Activated CD4-positive, alpha-beta T cell treated with anti-CD3 and anti-CD28 coated beads, Interleukin-2, Interleukin-6, amounts not matched to agents 100 ng/mL and 50 ng/mL, durations not matched to agents 16 hours and 8 hours (primary cell): ENCODE measurements at places on chromosomes 6 and 20.
A peak's percentile ranks its signal among the peaks of the same experiment; 100 is the strongest.

- DNase-seq = no peak
Measured at GRCh38 chr6:38476141-38476540, 163.6 kb downstream of the BTBD9 start.

- no peak for DNase-seq
Measured at GRCh38 chr20:7358670-7359069, 581.6 kb downstream of the HAO1 start.

DNA sequence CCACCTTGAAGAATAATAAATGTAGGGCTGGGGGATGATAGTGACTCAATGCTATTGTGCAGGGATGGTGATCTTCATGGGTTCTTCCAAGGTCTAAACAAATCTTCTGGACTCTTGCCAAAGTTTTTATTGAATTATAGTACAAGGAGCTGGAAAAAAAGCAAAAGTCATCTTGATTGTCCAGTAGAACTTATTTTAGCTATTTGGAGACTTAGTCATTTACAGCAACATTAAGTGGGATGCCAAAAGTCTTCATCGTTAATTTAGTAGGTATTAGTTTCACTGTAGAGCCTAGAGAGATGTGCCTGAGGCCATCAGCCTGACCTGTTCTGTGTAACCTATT, 212.9 kb upstream of the TBX18 start:
- DNase-seq = no peak

GRCh38 chr6:26269531-26270485, 95.2 kb upstream of the BTN3A2 start:
- DNase-seq = peak; percentile 72

GRCh38 chr6:6587696-6588063, 840 bp upstream of the LY86 start:
- DNase-seq = no peak

DNA sequence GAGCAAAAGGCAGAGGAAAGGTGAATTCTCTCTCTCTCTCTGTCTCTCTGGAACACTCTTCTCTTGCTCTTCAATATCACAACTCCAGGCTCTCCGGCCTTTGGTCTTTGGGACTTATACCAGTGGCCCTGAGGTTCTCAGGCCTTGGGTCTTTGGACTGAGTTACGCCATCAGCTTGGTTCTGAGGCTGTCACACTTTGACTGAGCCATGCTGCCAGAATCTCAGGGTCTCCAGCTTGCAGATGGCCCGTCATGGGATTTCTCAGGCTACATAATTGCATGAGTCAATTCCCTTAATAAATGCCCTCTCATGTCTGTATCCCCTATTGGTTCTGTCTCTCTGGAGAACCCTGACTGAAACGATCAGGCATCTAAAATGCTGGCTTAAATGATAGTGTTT, 12.9 kb downstream of the BTN2A1 start:
- DNase-seq = no peak

DNA sequence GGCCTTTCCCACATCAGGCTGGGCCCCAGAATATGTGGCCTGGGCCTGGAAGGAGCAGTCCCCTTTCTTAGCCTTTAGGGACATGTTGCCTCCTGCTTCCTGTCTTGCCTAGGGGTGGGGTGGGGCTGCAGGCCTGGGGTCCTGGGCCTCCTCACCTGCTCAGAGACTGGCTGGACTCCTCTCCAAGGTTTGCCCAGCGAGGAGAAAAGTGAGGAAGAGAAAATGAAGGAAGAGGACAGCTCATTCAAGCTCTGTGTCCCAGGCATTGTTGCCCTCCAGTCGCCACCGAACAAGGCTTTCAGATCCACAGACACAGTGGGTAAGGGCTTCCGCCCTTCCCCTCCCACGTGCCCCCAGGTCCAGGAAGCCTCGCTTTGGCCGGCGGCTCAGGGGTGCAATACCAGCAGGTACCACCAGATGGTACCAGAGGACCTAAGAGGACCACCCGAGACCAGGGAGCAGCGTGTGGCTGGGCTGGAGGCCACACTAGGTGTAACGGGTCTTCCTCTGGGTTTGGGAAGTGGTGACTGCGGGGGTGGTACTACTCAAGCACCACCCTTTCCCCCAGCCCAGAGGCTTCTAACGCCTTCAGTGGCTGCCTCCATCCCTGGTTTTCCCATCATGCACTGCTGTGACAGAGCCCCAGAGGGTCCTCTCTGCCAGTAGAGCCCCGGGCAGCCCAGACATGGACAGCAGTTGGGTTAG, 5.5 kb upstream of the BAK1 start:
- peak; percentile 94 for DNase-seq

GRCh38 chr6:33397541-33397940, 5.9 kb downstream of the KIFC1 start:
- no peak for DNase-seq

GRCh38 chr20:19692685-19693119, 65.4 kb upstream of the RIN2 start:
- DNase-seq = peak; percentile 55

GRCh38 chr6:13375360-13375878, 47.1 kb upstream of the TBC1D7 start:
- DNase-seq = peak; percentile 76

DNA sequence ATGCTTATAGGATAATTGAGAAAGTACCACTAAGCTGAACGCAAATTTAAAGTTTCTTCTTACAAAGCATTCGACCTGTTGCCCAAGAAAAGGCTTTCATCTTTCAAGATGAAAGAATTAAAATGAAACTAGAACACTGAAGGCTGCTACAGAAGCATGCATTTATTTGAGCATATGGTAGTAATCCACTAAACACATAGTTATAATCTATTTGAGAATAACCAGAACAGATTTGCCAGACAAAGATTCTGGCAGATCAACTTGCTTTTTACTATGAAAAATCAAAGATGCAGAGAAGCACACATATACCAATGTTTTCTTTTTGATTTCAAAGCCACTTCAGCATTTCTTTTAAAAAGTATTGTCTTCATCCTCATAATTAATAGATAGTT, 412.2 kb downstream of the UTRN start:
- DNase-seq = no peak

DNA sequence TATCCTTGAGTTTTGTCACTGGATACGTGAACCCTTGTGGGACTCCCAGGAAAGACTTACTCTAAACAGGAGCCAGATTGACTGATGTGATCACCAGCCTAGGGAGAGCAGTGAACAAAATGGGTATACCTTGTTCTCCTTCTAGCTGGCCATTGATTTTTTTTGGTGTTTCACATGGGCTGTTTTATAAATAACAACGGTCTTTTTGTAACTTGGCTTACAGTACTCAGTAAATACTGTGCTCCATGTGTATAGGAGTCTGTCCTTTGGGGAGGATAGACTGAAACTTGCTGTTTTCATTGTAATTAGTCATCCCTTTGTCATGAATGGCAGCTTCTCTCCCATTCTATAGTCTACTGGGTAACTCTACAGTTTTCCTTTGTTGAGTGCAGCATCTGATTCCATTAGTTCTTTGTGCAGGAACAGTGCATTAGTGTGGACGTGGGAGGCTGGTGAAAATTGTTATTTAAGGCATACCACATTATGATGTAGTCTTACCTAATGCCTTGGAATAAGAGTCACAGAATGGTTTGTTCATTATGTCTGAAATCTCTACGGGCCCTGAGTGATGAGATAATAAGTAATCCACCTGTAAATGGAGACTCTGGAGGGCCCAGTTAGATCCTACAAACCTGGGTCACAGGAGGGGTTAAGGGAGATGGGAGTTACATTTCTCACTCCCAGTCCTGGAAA, 89.5 kb downstream of the TIAM2 start:
- DNase-seq = no peak

- DNase-seq = no peak
Measured at GRCh38 chr20:48265791-48266190, 480.5 kb upstream of the SULF2 start.

DNA sequence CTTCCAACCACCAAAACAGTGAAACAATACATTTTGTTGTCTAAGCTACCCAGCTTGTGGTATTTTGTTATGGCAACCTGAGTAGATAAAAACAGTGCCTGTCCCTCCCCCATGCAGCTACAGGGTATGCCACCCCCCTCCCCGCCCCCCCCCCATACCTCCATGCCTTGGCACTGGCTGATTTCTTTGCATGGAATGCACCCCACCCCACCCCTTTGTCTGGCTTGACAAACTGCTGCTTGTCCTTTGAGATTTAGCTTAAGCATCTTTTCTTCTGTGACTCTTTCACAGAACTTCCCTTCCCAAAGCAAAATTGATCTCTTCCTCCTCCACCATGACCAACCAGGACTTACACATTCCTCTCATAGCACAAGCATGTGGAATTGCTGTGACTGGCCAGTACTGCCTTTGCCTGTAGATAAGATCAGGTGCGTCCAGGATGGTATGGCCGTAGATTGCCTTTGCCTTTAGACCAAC, 64.6 kb upstream of the ADGRF1 start:
- DNase-seq = no peak

DNA sequence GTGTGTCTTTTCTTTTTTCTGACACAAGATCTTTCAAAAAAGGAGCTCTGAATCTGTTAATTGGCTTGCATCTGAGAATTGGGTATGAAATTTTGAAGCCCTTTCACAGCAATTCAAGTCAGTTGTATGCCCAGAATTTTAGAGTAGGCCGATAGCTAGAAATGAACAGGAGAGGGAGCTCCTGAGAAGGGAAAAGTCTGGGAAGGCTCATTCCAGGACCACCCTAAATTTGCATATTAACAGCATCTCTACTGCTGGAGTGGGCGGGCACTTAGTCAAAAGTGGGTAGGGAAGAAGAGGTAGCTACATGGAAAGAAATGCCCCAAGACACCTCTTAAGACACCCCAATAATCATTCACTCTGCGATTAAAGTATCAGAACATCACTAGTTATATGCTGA, 928.3 kb downstream of the TBC1D32 start:
- DNase-seq = no peak

GRCh38 chr20:53581444-53582250, 12.0 kb downstream of the ZNF217 start:
- peak; percentile 66 for DNase-seq

DNA sequence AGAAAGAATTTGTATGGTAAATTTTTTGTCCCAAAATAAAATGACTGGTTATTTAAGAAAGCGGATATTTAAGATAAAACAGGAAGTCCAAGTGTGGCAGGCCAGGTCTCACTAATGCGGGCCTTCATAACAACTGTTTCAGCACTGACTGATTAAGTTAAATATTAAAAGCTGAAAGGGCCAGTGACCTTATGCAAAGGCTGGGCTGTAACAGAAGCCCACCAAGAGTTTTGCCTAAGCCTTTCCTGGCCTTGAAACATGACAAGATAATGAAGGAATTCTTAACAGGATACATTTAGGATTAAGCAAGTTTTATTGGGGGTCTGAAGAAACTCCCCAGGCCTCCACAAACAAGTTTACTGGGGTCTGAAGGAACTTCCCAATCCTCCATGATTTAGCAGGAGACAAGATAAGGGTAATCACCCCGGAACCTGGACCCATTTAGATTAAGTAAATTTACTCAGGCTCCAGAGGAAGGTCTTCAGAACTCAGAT, 36.3 kb downstream of the ZNF133 start:
- no peak for DNase-seq

- no peak for DNase-seq
Measured at GRCh38 chr6:5234874-5235273, 25.9 kb downstream of the LYRM4 start.
